Cerebellar nuclear complex (tissue), 1 donor: ENCODE measurements at places on chromosomes 6 and 20.

DNA sequence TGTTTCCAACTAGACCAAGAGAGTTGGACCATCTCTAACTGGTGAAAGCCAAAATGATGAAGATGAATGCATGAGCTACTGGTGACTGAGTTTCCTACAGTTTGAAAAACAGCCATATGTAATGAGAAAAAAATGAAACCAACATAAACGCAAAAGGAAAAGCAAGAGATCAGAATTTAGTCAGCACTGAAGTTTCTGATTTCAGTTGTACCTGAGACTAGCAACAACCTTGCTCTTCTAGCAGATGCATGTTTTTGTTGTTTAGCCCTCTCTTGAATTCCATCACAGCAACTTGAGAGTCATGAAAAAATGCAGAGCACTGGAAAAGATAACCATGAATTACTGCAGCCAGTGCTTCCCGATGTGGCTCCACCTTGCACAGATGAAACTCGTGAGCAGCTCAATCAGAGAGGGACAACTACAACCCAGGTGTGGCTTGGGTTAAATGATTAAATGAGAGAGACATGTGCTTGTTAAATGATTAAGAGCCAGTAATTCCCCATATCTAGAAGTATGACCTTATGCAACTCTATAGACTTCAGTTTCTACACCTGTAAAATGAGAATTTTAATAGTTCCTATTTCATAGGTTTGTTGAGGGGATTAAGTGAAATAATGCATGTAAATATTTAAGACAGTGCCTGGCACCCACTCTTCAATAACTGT, 104.8 kb downstream of the ELOVL4 start:
- DNase-seq: no peak

DNA sequence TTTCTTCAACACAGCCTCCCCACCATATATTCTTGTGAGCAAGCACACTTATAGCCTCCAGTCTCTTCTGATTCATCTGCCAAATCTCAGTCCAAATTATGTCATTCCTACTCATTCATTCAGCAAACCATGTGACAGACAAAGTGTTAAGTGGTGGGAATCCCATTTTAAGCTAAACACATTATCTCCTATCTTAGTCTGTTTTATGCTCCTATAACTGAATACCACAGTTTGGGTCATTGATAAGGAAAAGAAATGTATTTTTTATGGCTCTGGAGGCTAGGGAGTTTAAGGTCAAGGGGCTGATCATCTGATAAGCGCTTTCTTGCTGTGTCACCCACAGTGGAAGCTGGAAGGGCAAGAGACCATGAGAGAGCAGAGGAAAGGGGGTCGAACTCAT, 23.9 kb upstream of the SMIM13 start:
- DNase-seq: no peak

- DNase-seq: no peak
Observed at GRCh38 chr6:6652932-6653331, 64.4 kb downstream of the LY86 start.

GRCh38 chr20:53960579-53961272, 109.7 kb downstream of the BCAS1 start:
- DNase-seq: no peak

GRCh38 chr6:19086480-19086879, 699.3 kb downstream of the RNF144B start:
- no peak for DNase-seq

GRCh38 chr6:147709396-147710272, 201.1 kb downstream of the SAMD5 start:
- DNase-seq: no peak

DNA sequence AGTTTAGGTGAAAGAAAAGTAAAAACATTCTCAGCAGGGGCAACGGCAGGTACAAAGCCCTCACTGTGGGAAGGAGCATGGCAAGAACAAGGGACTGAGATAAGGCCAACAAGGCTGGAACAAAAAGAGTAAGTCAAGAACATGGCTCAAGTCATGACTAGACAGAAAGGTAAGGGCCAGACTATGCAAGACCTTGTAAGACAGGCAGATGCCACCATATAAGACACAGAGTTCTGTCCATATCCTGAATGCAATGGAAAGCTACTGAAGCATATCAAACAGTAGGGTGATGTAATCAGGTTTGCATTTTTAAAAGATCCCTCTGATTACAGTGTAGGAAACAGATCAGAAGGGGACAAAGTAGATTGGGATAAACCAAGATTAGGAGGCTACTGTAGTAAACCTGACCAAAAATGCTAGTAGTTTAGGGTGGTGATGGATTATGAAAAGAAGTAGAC, 5.5 kb downstream of the REV3L start:
- no peak for DNase-seq

DNA sequence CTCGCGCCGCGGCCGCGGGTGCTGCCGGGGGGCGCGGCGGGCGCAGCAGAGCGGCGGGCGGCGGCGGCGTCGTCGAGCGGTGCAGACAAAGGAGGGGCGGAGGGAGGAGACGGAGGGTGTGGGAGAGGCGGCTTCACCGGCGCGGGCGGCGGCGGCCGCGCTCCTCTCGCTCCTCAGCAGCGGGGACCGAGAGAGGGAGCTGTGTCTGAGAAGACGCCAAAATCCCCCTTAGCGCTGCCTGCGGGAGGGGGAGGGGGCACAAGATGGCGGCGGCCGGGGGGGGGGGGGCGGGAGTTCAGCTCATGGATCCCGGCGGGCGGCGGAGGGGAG, 296 bp downstream of the ADNP start:
- DNase-seq: no peak

GRCh38 chr6:39296745-39297640, 17.2 kb downstream of the KCNK17 start:
- no peak for DNase-seq

DNA sequence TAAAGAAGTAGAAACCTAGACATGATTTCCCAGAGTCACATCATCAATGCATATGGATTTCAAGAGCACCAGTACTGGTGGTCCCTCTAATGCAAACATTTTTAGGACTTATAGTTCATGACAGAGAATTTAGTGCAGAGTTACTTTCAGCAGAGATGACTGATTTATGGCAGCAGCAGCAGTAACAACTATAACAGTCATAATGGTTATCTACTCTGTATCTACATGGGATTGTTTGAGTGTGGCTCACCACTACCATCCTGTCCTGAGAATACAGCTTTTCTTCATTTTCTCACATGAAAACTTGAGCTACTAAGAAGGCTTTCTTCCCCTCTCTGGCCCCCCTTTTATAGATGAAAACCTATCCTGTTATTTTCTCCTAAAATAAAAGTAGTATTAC, 128.5 kb upstream of the ENPP5 start:
- no peak for DNase-seq

DNA sequence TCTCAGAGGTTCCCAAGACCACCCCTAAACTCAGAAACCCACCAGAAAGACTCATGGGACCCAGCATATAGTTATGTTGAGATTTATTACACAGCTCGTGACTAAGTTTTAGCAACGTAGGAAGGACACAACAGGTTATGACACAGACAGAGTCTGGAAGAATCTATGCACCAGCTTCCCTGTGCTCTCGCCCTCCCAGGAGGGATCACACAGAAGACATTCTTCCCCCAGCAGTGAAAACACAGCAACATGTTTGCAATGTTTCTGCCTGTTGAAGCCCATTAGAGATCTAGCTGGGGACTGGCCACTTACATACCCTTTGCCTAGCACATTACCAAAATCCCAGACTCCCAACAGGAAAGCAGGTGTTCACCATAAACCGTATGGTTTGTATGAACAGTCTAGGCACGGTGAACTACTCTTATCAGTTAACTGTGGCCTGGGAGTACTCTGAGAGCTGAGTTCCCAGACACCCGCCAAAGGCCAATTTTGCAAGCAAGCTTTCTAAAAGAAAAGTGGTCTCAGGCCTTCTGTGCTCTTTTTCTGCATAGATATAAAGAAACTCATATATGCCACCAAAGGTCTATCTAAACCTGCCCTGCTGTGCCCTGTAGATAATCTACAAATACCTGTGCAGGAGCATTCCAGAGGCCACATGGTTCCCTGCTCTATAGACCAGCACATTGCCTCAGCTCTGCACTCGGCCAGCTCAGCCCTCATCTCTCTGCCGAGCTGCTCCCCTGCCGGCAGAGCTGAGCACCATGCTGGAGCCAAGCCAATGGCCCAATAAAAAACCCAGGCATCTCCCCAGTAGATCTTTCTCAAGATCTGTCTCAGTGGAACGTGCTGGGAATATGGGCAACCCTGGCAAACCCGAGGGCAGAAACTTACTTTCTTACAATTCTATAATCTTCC, 69.6 kb upstream of the SMIM28 start:
- peak; percentile 40 for DNase-seq

DNA sequence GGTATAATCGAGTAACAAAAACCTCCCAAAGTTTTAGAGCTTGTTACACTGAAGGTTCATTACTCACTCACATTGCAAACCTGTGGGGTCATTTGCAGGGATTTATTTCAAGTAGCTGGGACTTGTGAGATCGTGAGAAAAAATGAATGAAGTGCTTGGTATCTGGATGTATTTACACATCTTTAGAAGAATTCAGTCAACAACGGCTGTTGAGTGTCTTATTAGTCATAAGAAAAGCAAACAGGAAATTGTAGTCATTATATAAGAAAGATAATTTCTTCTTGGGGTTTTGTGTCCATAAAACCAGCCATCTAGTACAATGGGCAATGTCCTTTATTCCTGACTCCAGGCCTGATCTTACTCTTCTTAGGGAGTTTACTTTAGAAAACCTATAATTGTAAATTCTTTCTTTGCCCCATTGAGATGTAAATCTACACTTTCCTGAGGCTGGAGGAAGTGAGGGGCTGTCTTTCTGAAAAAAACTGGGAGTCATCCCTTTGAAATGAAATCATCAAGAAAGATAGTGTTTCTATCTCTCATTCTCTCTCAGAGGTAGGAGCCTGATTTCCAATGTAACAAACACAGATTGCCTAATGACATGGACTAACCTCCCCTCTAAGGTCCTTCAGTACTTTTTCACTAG, 202.5 kb upstream of the ASCC3 start:
- DNase-seq: no peak

DNA sequence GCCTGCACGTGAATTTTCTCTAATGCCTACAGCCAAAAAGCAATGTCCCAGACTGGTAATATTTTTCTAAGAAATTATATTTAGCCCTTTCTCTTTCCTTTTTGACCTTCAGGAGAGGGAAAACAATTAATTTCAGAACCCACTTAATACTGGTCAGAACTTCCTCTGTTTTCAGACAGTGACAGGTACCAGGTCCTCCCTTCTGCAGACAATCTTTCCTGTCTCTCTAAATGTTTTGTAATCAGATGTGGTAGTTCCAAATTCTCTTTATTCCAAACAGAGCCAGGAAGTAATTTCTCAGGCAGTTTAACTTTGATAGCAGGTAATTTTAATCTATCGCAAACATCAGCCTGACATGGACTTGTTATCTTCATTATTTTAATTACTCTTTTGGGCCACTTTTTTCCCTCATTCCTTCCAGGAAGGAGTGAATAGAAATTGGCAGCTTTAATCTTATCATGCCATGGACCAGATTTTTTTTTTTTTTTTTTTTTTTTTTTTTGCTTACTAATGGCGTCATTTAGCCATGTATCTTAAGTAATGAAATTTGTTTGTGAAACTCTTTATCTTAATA, 348.6 kb upstream of the SOX4 start:
- DNase-seq: no peak

- DNase-seq: no peak
Observed at GRCh38 chr6:41655646-41656001, 17.4 kb downstream of the MDFI start.

- no peak for DNase-seq
Observed at GRCh38 chr6:104958178-104959025, 1.5 kb downstream of the LIN28B start.

DNA sequence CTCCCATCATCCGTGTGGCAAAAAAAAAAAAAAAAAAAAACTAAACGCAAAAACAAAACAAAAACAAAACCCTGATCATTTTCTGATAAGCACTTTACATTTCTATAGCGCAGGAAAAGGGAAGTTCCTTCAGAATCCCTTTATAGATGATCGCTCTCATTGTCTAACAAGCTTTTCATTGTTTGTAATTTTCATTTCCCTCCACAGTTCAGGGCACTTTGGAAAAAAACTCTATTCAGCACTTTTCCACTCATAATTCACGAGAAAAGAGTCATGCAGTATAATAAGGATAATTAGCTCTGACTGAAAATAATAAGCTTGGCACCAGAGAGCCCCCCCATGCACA, 89.4 kb upstream of the ATXN1 start:
- DNase-seq: no peak

DNA sequence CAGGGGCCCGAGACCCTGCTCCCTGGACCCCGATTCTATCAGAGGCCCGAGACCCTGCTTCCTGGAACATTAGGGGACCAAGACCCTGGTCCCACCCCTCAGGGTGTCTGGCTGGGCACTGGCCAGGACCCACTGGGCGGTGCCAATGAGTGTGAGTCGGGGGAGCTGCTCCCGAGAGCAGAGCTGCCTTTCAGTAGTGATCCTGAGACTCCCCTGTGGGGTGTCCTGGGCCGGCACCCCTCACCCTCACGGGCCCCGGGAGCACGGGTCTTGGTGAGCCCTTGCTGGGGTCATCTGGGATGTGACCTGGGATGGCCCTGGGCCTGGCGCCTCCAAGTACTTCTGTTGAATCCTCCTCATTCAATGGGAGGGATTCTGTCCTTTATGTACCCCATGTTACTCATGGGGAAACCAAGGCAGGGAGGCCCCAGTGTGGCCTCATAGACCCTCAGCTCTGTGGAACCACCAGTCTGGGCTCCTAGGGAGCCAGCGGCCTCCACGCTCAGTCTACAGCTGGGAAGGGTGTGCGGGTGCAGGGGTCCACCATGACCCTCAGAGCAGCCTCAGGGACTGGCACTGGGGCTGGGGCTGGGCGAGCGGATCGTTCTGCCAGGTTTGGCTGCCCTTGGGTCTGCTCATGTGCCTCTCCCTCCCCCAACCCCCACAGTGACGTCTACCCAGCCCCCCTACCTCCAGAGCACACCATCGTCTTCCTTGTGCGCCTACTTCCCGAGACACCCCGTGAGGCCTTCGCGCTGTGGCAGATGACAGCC, 25.6 kb downstream of the COL20A1 start:
- no peak for DNase-seq

- no peak for DNase-seq
Observed at GRCh38 chr20:48205786-48206185, 420.5 kb upstream of the SULF2 start.

GRCh38 chr6:139369568-139370282, 4.7 kb downstream of the CITED2 start:
- DNase-seq: peak; percentile 34

- DNase-seq: no peak
Observed at GRCh38 chr6:148935705-148936435, 189.0 kb downstream of the UST start.

- DNase-seq: no peak
Observed at GRCh38 chr6:109662192-109662591, 28.8 kb downstream of the AK9 start.

DNA sequence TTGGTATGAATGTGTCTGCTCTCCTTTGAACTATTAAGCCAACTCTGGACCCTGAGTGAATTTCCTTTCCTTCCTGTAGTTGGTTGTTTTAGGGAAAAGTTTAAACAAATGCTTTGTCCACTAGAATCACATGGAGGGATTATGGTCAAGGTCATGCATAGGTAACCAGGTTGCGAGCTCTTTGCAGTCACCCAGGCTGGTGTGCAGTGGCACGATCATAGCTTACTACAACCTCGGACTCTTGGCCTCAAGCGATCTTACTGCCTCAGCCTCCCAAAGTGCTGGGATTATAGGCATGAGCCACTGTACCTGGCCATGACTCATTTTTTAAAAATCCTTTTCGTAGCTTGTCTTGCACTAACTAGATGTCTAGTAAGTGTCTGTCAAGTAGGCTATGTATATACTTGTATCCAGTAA, 88.0 kb upstream of the SOX4 start:
- no peak for DNase-seq
